Activated T-helper 1 cell treated with anti-CD3 and anti-CD28 coated beads, Interleukin-12 subunit alpha, Interleukin-12 subunit beta, Interleukin-2, Interleukin-4 antibody, amounts not matched to agents 30 ng/mL and 10 ng/mL and 1 ng/mL, durations not matched to agents 14 hours and 24 hours and 36 hours (primary cell): ENCODE measurements at places on chromosomes 3 and 15. TPM values are rescaled to one million over a fixed set of nuclear protein-coding genes. Genes with fewer than 3 reads are reported as not detected.
A peak's percentile ranks its signal among the peaks of the same experiment; 100 is the strongest.

Gene SI
- total RNA-seq: not detected in 2 replicates

Gene ACTRT3
- total RNA-seq: 1.1 and 1.3 TPM in 2 replicates

Gene SATB1
- total RNA-seq: 679 and 686 TPM in 2 replicates

DNA sequence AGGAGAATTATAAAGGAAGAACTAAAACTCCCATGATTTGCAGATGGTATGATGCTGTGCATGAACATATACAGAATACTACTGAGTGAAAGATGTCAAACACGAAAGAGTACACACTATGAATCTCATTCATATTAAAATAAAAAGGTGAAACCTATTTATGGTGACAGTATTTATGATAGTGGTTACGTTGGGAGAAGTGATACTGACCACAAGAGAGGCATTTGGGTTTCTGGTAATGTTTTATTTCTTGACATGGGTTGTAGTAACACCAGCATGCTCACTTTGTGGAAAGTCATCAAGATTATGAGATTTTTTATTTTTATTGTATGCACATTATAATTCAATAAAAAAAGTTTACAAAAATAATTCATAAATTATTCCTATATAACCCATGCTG lies 324.0 kb downstream of the GAP43 start:
- H3K27me3 ChIP-seq: no peaks in the 10 kb centered on the region
- H3K4me3 ChIP-seq: no peak overlapping the region
- no peaks in the 10 kb centered on the region for H3K4me1 ChIP-seq

Gene DNASE1L3
- not detected in 2 replicates for total RNA-seq

- H3K4me1 ChIP-seq: no peaks in the 10 kb centered on the region
- no peak for DNase-seq
- H3K4me3 ChIP-seq: no peak overlapping the region
- H3K36me3 ChIP-seq: no peaks in the 10 kb centered on the region
- H3K27ac ChIP-seq: no peak overlapping the region
- no peaks in the 10 kb centered on the region for H3K27me3 ChIP-seq
Measured at GRCh38 chr15:88057836-88058235, 198.7 kb downstream of the NTRK3 start.

Gene BOC
- total RNA-seq: 2.1 and 3.3 TPM in 2 replicates

DNA sequence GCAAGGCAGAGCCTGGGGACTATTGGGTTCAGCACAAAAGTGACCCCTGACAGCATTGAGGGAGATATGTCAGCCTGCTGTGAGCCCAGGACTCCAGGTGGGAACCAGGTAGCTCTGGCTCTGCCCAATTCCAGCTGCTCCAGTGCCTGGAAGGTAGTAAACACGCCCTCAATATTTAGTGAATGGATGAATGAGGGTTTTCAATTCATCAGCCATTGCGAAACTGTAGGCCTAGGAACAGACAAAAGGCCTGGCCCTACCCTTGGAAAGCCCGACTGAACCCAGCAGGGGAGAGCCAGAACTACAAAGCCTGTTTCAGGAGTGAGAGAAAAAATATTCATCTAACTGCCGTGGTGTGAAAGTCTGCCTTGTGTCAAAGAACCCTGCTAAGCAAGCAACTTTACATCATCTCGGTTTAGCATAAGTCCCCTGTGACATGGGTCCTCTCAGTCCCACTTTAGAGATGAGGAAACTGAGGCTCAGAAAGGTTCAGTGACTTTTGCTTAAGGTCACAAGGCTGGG lies 8.1 kb upstream of the CSK start:
- H3K4me1 ChIP-seq: peaks cover 75% of the 10 kb centered on the region
- peaks cover 4% of the 10 kb centered on the region for H3K27me3 ChIP-seq
- no peak overlapping the region for H3K4me3 ChIP-seq
- H3K27ac ChIP-seq: peak overlapping the region; percentile 67
- no peak for DNase-seq
